ENCODE measurements at places on chromosomes 7 and 10.

DNA sequence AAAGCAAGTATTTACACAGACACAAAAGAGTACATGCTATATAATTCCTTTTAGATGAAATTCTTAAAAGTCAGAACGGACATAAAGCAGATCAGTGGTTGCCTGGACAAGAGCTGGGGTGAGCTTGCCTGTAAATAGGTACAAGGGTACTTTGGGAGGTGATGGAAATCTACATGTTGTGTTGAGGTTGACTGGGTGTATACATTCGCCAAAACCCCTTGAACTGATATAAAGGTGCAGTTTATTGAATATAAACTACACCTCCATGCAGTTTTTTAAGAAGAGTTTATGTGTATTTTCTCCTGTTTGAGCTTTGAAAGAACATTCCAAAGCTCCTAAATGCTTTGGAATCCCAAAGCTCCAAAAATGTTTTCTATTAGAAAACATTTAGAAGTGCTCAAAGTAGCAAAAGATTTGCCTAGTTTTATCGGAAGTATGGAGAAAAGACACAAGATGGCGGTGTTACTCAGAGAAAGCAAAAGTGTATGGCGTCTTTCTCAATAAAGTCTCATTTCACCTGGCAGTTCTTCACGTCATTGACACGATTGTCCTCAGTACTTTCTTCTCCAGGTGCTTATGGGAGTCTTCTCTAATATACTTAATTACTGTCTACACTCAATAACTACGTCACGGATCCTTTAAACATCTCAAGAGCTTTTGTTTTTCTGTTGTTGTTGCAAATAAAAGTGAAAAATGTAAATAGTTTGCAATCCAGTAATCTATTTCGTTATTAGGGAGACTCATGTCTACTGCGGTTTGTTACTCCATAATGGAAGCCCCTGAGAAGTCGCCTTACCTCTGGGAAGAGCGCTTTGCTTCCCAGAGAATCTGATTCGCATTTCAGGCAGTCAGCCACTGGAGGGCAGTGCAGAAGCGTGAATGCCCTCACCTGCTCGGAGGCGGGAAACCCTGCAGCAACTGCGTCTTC is 14.7 kb upstream of the SEC61G start:
- peak; percentile 87 for DNase-seq

DNA sequence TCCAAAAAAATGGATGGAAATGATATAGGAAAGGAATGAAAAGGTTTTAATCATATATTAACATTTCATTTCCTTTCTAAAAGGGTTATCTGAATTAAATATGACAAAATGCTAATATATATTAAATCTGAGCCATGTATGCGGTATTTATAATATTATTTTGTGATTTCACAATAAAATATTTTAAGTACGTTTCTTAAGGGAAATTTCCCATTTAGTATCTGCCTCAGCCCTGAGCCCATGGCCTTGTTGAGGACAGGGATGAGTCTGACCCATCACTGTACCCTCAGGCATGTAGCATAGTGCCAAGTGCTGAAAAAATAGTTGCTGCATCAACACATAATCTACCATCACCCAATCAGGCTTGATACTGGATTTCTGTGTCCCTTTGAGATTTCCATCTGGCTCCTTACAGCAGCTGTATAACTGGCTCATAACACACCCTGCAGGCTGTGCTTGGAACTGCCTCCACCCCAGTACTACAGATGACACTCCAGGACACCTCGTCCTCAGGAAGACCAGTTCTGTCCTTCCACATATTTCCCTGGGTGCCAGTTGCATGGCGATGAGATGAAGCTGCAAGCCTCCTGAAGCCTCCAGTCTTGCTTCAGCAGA is 59.4 kb upstream of the ASAH2 start:
- no peak for DNase-seq

GRCh38 chr10:124468624-124469023 is 7.0 kb downstream of the LHPP start:
- no peak for DNase-seq

GRCh38 chr10:59299933-59300332 is 62.4 kb downstream of the FAM13C start:
- DNase-seq = no peak

- DNase-seq = no peak
Measured at GRCh38 chr7:28174901-28175661, 5.5 kb downstream of the JAZF1 start.

DNA sequence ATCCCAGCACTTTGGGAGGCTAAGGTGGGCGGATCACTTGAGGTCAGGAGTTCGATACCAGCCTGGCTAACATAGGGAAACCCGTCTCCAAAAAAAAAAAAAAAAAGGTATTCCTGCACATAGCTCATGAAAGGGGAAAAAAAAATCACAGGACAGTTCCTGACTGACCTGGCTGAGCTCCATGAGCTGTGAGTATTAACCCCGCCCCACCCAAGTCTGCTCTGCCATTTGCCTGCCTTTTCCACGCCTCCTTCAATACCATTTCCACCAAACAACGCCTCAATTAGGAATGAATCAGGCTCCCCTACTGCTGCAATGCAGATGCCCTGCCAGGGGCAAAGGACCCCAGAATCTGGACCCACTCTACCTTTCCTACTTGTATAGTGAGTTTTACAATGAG is 55.0 kb downstream of the PDIA4 start:
- DNase-seq = no peak

DNA sequence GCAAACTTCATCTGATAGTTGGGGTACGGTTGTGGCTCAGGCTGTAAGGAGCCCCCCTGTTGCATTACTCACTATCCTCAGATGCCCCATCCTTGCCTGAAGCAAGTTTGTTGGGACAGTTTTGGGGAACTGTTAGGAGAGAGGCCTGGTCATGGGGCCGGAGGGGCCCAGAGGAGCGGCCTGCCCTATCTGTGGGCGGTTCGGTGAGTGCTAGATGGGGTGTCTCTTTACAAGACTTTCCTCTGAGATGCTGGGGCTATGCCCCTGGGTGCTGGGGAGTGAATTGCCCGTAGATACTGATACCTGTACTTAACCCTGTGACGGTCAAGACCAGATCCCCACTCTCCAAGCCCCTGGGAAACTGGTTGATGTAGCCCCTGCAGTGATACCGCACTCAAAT is 12.4 kb downstream of the CUX1 start:
- no peak for DNase-seq

DNA sequence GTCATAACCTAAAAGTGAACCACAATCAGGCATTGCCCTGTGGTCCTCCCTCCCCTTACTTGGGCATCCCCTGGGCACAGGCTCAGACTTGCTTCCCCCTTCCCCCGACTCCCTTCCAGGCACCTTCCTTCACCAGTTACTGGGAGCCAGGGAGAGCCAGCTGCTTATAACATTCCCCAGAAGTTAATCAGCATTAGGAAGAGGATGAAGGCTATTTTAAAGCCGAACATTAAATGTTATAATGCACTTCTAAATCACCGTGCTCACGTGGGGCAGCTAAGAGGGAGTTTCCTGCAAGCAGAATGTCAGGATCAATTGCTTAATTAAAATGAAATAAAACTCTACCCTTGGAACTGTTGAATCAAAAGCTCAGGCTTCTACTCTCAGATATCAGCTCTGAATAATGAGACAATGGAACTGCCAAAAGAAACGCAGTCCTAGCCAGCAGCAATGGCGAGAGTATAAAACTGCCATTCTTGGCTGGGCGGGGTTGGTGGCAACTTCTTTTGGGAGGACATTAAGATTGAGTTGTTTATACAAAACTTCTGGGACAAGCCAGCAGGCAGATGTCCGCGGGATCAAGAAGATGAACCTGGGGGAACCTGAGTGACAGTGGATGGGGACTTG is 169.5 kb downstream of the FANK1 start:
- DNase-seq = no peak

GRCh38 chr7:135117096-135117495 is 30.8 kb upstream of the TMEM140 start:
- no peak for DNase-seq

DNA sequence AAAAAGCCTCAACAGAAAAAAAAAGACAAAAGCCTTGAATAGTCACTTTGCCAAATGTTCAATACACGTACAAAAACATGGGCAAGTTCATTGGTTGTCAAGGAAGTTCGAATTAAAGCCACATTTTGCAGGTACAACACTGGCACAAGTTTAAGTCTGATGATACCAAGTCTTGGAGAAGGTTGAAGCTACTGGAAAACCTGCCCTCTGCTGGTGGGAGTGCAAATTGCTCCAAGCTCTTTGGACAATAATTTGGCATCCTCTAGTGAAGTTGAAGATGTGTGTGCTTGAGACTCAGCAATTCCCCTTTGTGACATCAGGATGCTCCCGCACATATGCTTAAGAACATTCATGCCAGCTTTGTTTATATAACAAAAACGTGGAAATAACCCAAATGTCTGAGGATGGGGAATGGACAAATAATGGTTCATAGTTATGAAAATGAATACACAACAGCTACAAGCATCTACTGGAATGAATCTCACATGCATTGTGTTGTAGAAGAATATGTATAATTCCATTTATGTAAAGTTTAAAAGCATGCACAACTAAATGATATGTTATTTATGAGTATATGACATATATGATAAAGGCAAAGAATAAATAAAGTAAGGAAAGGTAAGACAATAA is 120.0 kb upstream of the PLPP4 start:
- no peak for DNase-seq

DNA sequence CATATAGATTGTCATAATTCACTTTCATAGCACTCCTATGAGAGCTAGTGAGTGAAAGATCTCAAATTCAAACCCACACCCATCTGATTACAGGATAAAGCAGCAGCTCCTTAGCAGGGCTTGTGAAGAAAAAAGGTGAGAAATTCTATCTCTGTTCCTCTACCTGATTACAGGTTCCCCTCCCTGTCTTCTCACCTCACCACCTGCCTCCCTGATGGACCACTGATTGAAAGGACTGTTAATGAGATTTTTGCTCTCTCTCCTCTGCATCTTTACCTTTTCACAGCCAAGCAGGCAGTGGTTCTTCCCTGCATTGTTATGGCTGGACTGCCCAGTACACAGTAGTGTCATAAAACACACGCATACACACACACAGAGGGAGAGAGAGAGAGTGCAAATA is 228.5 kb downstream of the MTERF1 start:
- DNase-seq = no peak

- peak; percentile 34 for DNase-seq
Measured at GRCh38 chr7:106841896-106842390, 23.1 kb upstream of the PIK3CG start.

GRCh38 chr10:102744374-102745051 is 765 bp downstream of the WBP1L start:
- DNase-seq = no peak

DNA sequence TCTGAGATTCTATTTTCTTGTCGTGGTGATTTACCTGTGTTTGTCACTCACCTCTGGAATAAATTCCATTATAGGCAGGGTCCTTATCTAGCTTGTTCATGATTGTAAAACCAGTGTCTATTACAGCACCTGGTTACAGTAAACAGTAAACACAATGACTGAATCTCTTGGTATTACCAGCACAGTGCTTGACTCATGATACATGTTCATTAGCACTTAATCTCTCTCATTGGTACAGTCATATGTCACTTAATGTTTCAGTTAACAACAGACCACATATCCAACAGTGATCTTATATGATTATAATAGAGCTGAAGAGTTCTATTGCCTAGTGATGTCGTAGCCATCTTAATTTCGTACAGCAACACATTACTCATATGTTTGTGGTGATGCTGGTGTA is 1.6 kb upstream of the TASOR2 start:
- no peak for DNase-seq

DNA sequence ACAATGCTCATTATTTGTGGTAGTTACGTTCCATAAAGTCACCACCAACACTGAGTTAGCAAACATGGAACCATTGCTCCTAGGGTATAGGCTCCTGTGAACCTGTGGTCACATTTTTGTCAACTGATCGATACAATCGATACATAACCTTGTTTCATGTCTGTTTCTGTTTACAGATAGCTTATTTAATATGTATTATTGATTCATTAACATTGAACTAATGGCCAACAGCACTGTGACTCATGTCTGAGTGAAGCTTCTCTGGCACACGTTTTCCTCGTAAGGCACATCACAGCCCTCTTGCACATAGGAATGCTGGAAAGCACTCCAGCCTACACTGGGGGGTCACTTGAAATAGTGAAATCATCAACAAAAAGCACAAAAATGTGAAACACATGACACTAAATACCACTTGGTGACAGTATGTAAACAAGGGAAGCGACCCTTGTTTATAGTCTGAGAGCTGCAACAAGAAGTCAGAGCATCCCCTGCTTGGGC is 27.0 kb downstream of the GHRHR start:
- no peak for DNase-seq

DNA sequence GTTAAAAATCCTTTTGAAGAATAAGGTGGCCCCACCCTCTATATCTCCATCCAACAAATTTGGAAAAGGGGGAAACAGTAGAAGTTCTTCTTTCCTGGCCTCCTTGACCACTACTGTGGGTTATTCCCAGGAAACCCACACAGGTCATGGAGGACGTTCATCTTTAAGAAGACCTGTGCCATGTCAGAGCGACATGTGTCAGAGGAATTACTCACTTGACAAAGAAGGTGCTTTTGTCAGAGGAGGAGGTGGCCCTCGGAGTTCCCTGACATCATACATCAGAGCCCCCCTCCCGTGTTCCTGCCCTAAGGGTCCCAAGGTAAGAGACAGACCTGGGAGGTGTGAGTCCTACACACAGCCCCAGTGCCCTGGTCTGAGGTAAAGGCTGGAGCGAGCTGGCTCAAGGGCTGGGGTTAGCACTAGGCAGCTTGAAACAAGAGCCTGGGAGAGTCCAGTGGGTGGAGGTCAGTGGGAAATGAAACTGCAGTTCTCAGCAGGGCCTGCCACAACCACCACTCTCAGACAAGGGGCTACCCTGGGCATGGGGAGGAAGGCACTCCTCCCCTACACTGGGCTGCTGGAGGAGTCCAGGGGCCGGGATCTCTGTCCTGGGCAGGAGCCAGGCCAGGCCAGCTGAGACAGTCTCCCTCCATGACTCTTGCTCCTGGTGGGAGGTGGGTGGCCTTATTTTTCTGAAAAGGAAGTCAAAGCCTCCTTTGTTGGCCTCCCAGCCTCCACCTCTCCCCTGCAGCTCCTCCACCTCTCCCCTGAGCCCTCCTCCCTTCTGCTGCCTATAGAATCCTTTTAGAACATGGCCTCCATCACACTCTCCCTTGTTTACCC is 21.8 kb upstream of the ZMIZ1 start:
- no peak for DNase-seq

DNA sequence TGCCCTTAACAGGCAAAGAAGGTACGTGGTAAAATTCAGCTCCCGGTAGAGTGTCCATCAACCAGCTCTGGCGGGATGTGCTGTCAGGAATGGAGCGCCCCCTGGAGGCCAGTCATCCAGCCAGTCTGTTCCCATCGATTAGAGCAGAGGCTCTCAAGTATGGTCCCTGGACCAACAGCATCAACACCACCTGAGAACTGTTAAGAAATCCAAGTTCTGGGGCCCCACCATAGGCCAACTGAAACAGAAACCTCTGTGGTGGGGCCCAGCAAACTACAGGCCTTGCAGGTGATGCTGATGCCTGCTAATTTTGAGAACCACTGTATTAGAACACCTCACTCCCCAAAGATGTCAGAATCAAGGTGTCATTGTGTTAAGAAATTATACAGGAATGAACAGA is 109.2 kb downstream of the DPY19L1 start:
- no peak for DNase-seq

DNA sequence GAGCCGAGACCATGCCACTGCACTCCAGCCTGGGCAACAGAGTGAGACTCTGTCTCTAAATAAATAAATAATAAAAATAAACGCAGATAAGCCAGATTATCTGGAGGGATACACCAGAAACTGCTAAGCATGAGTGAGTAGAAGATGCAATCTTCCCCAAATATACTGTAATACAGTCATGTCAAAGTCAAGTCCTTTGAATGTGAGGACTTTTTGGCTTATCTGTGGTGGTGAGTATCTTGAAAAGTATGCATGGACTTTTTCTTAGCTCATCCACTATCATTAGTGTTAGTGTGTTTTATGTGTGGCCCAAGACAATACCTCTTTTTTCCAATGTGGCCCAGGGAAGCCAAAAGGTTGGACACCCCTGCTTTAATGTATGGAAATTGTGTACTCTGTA is 44.7 kb upstream of the PITRM1 start:
- no peak for DNase-seq

All from NCI-H1092 (cell line).